ENCODE measurements at places on chromosomes 5 and 9.

DNA sequence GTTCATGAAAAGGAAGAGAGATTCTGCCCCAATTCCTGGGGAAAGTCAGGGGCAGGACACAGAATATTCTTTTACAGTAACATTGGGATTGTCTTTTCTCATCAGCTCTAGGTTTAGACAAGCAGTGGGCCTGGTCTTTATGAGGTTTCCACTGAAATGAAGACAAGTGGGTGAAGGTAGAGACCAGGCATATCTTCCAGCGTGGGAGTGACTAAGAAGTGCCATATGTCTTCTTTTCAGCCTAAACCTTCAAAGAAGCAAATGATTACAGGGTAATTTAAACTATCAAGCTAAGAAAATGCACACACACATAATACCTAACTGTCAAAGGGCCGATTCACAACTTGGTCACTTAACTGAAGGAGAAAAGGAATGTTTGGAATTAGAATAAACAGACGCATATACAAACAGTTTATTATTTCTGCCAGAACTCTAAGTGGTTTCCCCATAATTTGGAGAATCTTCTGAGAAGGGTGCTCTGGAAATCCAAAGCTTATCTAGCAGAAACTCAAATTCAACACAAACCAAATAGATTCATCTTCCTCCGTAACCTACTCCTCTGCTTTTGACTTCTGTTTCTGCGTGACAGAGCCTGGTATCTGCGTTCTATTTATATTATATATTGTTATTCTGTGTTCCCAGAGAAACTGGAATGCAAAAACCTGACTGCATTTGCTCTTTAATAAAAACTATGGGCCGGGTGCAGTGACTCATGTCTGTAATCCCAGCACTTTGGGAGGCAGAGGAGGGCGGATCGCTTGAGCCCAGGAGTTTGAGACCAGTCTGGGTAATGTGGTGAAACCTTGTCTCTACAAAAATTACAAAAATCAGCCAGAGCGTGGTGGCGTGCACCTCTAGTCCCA, 22.0 kb upstream of the TEK start:
- H3K36me3 ChIP-seq: no peaks in the 10 kb centered on the region
- H3K4me1 ChIP-seq: no peaks in the 10 kb centered on the region
- no peak overlapping the region for H3K4me3 ChIP-seq
- DNase-seq: no peak

DNA sequence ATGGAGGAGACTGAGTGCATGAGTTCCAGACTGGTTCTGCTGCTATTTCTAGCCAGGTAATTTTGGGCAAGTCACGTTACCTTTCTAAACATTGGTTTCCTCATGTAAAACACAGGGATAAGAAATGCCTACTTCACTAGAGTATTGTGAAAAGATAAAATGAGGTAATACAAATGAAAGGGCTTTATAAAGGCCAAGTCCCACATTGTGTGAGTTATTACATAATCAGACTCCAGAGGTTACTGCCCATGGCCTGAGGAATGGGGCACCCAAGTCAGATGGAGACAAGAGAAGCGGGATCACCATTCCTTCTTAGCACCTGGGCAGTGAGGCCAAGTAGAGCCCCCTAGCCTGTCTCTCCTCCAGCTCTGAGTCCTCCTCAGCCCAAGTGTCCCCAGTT, 7.5 kb downstream of the HBEGF start:
- H3K36me3 ChIP-seq: peaks cover 66% of the 10 kb centered on the region
- peaks cover 71% of the 10 kb centered on the region for H3K4me1 ChIP-seq
- H3K27ac ChIP-seq: peak overlapping the region; percentile 74
- H3K4me3 ChIP-seq: no peak overlapping the region
- H3K27me3 ChIP-seq: no peaks in the 10 kb centered on the region
- no peak for DNase-seq

- DNase-seq: no peak
- H3K4me3 ChIP-seq: no peak overlapping the region
- peaks cover 3% of the 10 kb centered on the region for H3K4me1 ChIP-seq
These were observed 139.2 kb upstream of the PALM2AKAP2 start for GRCh38 chr9:109640580-109641371.

- peaks cover 51% of the 10 kb centered on the region for H3K4me1 ChIP-seq
- H3K27me3 ChIP-seq: no peaks in the 10 kb centered on the region
- no peak for DNase-seq
- no peak overlapping the region for H3K27ac ChIP-seq
- H3K36me3 ChIP-seq: peaks cover 75% of the 10 kb centered on the region
- H3K4me3 ChIP-seq: no peak overlapping the region
These were observed 5.8 kb downstream of the EXOC3 start for GRCh38 chr5:448766-449090.

DNA sequence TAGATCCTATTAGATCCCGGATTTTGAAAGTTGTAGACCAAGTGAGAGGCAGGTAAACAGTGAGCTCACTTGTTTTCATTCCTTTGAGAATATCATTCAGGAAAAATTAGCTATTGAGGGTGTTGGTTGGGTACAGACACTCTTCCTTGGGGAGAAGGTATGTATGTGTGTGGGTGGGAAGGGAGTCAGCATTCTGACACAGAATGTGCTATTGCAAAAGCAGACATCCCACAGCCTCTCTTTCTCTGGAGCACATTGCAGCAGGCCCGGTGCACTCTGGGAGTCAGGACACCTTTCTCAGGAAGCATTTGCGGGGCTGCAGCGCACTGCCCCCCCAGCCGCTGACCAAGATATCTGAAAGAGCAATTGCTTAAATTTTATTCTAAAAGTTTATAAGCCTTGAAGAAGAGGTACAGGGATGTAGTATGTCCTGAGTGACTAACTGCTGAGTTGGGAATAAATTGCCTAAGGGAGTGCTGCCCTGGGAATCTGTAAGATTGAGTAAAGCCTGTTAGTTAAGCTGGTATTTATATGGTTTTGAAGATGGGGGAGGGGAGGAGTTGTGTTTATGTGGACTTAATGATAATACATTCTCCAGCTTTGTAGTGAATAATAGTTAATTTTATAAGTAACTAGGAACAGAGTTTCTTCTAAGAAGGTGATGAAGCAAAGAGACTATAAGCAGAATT, 5.2 kb downstream of the TNFAIP8 start:
- H3K4me1 ChIP-seq: peaks cover 95% of the 10 kb centered on the region
- H3K27me3 ChIP-seq: no peaks in the 10 kb centered on the region
- H3K27ac ChIP-seq: no peak overlapping the region
- H3K4me3 ChIP-seq: no peak overlapping the region
- H3K36me3 ChIP-seq: peaks cover 75% of the 10 kb centered on the region

DNA sequence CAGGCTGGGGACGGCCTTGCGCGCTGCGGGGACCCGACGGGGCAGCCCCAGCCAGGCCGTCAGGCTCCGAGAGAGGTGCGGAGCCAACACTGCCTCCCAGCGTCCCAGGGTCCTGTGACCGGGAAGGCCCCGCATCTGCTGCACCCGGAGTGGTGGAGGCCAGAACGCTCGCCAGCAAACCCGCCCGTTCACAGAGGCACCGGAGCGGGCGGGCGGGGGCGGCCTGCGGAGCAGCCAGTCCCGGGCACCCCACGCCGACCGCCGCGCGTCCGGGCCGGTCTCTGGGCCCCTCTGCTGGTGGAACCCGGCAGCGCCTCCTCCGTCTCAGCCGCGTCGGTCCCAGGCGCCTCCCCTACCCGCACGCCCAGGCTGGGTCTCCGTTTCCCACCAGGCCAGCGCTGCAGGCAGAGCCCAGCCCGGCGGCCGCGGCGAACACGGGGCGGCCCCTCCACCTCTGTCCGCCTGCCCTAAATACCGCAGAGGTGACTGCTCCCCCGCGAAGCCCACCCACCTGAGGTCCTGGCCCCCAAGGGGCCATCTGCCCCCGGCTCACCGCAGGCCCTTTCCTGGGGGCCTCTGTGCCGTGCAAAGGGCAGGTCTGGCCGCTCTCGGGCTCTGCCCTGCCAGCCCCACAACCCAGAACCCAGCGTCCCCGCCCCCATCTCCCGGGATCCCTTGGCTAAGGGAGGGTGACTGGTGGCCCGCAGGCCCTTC, 15.9 kb downstream of the EXD3 start:
- peaks cover 5% of the 10 kb centered on the region for H3K36me3 ChIP-seq
- peaks cover 3% of the 10 kb centered on the region for H3K27me3 ChIP-seq
- no peak overlapping the region for H3K4me3 ChIP-seq
- peaks cover 6% of the 10 kb centered on the region for H3K4me1 ChIP-seq
- no peak overlapping the region for H3K27ac ChIP-seq
- peak; percentile 65 for DNase-seq

DNA sequence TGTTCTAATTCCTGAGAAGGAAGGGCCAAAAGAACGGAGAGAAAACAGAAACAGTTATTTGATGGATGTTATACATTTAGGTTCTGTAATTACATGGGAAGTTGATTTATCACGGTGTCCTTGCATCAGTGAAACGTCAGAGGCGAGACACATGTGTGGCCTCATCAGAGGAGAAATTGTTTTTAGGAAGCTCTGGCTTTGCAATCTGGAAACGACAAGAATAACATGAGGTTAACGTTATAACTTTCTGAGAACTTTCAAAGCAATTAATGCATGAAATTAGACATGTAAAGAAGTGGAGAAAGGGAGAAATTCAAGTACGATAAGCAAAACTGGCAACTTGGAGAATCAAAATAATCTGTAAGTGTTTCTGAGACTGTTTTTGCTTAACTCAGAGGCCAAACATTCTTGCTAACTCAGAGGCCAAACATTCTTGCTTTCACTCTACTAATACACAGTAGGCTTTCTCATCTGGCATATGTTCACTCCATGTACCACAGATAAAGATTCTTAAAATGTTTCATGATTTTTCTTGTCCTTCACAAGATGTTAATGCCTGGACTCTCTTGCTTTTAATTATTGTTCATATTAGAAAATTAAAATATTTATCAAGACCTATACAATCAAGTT, 933.0 kb downstream of the TLE4 start:
- no peak overlapping the region for H3K4me3 ChIP-seq
- H3K27ac ChIP-seq: no peak overlapping the region
- H3K4me1 ChIP-seq: no peaks in the 10 kb centered on the region
- no peaks in the 10 kb centered on the region for H3K27me3 ChIP-seq
- H3K36me3 ChIP-seq: no peaks in the 10 kb centered on the region

- no peaks in the 10 kb centered on the region for H3K36me3 ChIP-seq
- DNase-seq: no peak
- H3K4me3 ChIP-seq: no peak overlapping the region
- H3K27me3 ChIP-seq: peaks cover 5% of the 10 kb centered on the region
These were observed 275.9 kb upstream of the WWC1 start for GRCh38 chr5:168015506-168015905.

DNA sequence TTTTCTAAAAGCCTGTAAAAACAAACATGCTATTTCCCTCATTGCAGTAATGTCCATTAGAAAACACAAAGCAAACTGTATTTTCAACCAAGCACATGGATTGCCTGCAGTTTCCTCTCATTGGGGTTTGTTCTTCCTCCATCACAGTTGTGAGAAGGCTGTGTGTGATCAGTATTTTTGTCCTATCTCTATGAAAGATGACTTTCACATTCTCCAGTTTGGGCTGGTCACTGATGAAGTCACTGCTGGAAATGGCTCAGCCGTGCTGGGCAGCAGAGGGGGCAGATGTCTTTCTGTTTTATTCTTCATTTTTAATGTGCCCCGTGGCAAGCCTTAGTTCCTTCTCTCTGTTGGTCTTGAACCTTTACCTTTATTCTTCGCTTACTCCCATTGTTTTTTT, 288.9 kb upstream of the MPDZ start:
- no peaks in the 10 kb centered on the region for H3K4me1 ChIP-seq
- no peak for DNase-seq
- no peak overlapping the region for H3K4me3 ChIP-seq
- H3K27ac ChIP-seq: no peak overlapping the region

DNA sequence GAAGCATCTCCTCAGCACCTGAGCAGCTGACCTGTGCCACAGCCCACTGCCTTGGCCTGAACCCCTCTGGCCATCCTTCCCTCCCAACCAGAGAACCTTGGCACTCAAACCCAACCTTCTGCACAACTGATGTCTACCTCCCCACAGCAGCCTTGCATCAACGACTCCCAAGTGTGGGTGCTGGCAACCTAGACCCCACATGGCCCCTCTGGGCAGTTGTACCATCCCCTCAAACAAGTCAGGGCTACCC, 10.3 kb downstream of the SEPTIN8 start:
- no peak for DNase-seq
- H3K36me3 ChIP-seq: no peaks in the 10 kb centered on the region
- H3K4me3 ChIP-seq: no peak overlapping the region
- no peak overlapping the region for H3K27ac ChIP-seq
- H3K4me1 ChIP-seq: no peaks in the 10 kb centered on the region
- no peaks in the 10 kb centered on the region for H3K27me3 ChIP-seq

- DNase-seq: peak; percentile 82
- H3K27me3 ChIP-seq: no peaks in the 10 kb centered on the region
- peak overlapping the region; percentile 66 for H3K4me3 ChIP-seq
- peaks cover 45% of the 10 kb centered on the region for H3K4me1 ChIP-seq
- peaks cover 2% of the 10 kb centered on the region for H3K36me3 ChIP-seq
- H3K27ac ChIP-seq: peak overlapping the region; percentile 93
These were observed 5.7 kb downstream of the TMC1 start for GRCh38 chr9:72526901-72527800.

DNA sequence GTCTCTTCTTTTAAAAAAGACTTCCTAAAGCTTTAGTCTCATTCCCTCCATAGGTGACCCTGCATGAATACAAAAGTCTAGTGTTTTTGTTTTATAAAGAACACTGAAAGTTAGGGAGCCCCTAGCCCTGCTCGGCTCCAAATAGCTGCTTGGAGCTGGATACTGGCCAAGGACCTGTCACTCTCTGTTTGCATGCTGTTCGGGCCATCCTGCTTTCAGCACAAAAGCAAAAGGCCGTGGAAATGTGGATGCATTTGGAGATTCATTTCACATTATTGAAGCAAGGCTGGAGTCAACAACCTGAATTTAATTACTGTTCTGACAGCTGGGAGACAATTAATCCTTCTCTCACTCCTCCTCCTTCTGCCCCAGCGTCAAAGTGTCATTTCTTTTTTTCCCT, 151.7 kb upstream of the NMUR2 start:
- no peak overlapping the region for H3K27ac ChIP-seq
- no peak overlapping the region for H3K4me3 ChIP-seq
- H3K27me3 ChIP-seq: no peaks in the 10 kb centered on the region
- DNase-seq: no peak
- no peaks in the 10 kb centered on the region for H3K4me1 ChIP-seq

GRCh38 chr9:105330201-105330600, 85.8 kb downstream of the SLC44A1 start:
- H3K36me3 ChIP-seq: no peaks in the 10 kb centered on the region
- H3K4me3 ChIP-seq: no peak overlapping the region
- no peaks in the 10 kb centered on the region for H3K27me3 ChIP-seq
- DNase-seq: no peak
